Sigmoid colon (tissue), 7 donors: ENCODE measurements at places on chromosomes 16 and 17.

GRCh38 chr16:74035816-74036215 lies 260.8 kb upstream of the PSMD7 start:
- DNase-seq: no peak

DNA sequence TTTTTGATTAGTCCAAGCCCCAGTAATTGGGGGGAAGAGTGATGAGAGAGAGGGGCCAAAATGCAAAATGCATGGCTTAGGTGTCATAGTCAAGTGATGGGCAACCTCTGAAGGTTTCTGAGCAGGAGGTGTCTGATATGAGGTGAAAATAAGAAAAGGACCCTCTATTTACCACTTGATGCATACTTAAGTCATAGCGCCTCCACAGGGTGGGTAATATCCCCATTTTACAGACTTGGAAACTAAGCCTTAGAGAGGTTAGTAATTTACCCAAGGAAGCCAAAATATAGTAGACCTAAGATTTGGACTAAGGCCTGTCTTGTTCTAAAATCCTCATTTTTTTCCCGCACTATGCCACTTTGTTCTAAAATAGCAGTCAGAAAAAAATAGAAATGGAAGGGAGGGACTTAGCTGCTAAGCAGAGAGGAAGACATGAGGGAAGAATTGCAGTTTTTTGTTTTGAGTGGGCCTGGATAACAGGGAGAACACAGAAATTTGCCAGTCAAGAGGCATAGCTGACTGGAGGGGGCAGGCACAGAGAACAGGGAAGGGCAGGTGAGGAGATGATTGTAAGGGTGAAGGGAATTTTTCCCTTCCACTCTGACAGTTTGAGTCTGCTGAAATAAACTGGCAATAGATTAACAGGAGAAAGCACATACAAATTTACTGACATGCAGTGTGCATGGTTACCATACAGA lies 2.3 kb upstream of the GRB2 start:
- no peak for DNase-seq

DNA sequence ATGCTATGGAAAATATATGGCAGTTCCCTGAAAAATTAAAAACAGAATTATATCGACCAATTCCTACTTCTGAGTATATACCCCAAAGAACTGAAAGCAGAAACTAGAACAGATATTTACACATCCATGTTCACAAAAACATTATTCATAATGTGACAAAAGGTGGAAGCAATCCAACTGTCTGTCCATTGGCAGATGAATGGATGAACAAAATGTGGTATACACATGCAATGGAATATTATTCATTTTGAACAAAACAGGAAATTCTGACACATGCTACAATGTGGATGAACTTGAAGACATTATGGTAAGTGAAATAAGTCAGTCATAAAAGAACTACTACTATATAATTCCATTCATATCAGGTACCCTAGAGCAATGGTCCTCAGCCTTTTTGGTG lies 263.5 kb upstream of the AXIN2 start:
- DNase-seq: no peak

GRCh38 chr16:81860287-81861266 lies 81.5 kb downstream of the PLCG2 start:
- DNase-seq: no peak

- DNase-seq: no peak
Measured at GRCh38 chr16:75758215-75758614, 31.9 kb upstream of the CPHXL start.

DNA sequence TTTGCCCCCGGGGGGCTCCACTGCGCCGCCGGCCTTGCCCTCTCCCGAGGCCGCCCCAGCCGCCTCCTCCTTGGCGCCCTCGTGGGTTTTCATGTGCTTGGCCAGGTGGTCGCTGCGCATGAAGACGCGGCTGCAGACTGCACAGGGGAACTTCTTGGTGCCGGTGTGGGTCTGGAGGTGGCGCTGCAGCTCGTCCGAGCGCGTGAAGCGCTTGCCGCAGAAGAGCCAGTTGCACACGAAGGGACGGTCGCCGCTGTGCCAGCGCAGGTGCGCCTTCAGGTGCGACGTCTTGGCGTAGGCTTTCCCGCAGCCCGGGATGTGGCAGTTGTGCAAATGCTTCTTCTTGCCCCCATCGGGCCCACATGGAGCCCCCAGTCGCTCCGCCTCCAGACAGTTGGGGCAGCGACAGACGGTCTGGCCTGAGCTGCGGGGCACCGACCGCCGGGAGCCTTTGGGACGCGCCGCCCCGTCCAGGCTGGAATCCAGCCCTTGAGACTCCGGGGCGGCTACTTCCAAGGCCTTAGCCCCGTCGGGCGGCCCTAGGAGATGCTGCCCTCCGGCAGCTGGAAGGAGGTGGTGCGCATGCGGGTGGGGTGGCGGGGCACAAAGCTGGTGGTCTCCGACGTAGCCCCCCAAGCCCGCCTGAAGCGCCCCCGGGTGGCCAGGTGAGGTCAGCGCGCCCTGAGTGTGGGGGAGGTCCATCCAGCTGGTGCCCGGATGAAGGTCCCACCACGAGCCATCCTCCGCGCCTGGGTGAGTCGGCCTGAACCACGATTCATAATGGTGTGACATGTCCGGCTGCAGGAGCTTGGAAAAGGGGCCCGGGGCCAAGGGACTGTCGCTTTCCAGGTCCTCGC lies 3.4 kb downstream of the SP6 start:
- no peak for DNase-seq

DNA sequence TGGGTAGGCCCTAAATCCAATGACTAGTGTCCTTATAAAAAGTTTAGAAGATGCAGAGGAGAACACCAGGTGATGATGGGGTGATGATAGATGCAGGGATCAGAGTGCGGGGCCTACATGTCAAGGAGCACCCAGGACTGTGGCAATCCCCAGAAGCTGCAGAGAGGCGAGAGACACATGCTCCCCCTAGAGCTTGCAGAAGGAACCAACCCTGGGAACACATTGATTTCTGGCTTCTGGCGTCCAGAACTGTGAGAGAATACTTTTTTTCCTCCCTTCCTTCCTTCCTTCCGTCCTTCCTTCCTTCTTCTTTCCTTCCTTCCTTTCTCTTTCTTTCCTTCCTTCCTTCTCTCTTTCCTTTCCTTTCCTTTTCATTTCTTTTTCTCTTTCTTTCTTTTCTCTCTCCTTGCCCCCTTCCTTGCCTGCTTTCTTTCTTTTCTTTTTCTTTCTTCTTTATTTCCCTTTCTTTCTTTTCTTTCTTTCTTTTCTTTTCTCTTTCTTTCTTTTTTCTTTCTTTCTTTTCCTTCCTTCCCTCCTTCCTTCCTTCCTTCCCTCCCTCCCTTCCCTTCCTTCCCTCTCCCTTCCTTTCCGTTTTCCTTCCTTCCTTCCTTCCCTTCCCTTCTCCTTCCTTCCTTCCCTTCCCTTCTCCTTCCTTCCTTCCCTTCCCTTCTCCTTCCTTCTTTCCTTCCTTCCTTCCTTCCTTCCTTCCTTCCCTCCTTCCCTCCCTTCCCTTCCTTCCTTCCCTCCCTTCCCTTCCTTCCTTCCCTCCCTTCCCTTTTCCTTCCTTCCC lies 134.3 kb downstream of the HAPSTR1 start:
- peak; percentile 30 for DNase-seq

GRCh38 chr17:33506889-33507650 lies 214.0 kb upstream of the ASIC2 start:
- DNase-seq: peak; percentile 70

GRCh38 chr17:74649909-74650308 lies 26.4 kb upstream of the CD300E start:
- no peak for DNase-seq

GRCh38 chr17:47866941-47867340 lies 16.0 kb upstream of the SP6 start:
- no peak for DNase-seq

- peak; percentile 98 for DNase-seq
Measured at GRCh38 chr16:85350973-85351372, 238.7 kb upstream of the CIBAR2 start.

DNA sequence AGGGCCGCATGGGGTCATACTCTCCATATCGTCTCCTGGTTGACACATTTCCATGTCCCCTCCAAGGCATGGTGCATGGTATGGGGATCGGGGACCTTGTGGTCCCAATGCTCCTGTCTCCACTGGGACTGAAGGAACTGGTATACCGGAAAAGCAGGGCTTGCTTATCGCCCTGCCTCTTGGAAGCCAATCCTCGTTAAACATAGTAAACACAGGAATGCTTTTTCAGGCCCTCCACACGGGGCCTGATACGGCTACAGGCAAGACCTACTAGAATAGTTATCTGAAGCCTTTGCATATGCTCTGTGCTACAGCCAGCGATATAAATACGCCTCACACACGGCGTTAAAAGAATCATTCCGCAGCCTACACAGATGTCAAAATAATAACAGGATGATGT lies 159.5 kb downstream of the SHISA9 start:
- DNase-seq: no peak

GRCh38 chr17:82737967-82738877 lies 2.8 kb downstream of the FN3K start:
- DNase-seq: no peak

GRCh38 chr17:3963237-3964201 lies 718 bp downstream of the ATP2A3 start:
- DNase-seq: no peak

DNA sequence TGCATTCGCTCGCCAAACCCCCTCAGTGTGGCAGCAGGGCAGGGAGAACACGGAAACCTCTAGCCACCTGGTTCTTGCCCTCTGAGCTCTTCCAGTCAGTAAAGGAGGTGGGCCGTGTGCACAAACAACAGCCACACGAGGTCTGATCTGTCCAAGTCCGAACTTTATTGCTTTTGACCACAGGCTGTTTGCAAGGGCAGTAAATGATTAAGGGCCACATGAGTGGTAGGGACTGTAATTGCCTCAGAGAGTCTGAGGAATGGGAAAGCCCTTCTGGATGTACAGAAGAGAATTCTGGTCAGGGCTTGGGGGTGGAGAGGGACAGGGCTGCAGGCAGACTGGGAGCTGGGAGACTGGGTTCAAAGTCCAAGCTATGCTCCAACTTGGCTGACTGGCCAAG lies 75.7 kb upstream of the LHX1 start:
- no peak for DNase-seq

DNA sequence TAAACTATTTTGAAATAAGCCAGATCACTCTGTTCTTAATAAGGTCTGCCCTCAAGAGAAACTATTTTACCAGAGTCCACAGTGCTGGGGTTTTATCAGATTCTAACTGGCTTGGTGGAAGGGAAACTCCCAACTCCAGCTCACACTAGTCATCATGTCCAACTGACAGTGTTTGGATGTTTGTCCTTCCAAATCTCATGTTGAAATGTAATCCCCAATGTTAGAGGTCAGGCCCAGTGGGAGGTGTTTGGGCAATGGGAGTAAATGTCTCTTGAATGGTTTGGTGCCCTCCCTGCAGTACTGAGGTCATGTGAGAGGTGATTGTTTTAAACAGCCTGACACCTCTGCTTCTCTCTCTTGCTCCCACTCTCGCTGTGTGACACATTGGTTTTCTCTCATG lies 1301.0 kb upstream of the CDH8 start:
- DNase-seq: no peak

GRCh38 chr16:77212741-77213541 lies 13.7 kb downstream of the SYCE1L start:
- peak; percentile 78 for DNase-seq

GRCh38 chr16:90083139-90083538 lies 6.0 kb upstream of the PRDM7 start:
- DNase-seq: no peak

GRCh38 chr17:63918305-63918704 lies 334 bp downstream of the GH1 start:
- DNase-seq: no peak

DNA sequence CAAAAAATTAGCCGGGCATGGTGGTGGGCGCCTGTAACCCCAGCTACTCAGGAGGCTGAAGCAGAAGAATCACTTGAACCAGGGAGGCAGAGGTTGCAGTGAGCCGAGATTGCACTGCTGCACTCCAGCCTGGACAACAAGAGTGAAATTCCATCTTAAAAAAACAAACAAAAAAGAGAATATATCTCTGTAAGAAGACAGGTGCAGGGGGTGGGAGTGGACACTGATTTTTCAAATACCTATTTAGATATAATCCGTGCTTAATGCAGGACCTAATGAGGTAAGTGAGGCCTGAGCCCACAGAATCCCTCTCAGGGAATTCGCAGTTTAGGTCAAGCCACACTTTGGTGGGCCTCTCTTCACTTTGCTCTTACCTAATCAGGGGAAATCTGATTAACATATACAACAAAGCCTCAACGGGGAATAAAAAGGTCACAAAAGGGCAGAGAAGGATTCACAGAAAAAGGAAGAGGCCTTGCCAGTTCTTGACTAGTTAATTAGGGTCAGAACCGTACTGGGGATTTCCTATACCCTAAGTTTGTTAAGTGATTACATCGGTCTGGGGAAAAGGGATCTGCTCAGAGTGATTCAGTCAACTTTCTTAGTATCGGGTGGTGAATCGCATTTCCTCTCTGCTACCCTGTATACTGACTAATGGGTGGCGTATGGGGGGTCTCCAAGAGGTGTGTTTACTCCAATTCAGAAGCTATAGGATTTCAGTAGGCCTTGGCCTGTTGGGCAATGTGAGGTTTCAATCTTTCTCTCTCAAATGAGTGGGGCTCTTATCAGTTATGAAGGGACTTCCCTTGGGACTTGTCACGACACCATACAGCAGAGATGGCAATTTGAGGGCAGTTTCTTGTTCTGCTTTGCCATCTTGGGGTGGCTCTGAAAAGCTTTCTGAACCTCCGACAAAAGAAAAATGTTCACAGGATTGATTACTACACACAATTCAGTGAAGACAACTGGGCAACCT lies 1.9 kb upstream of the NFAT5 start:
- DNase-seq: no peak

- no peak for DNase-seq
Measured at GRCh38 chr17:68195667-68196393, 52.0 kb upstream of the AMZ2 start.

DNA sequence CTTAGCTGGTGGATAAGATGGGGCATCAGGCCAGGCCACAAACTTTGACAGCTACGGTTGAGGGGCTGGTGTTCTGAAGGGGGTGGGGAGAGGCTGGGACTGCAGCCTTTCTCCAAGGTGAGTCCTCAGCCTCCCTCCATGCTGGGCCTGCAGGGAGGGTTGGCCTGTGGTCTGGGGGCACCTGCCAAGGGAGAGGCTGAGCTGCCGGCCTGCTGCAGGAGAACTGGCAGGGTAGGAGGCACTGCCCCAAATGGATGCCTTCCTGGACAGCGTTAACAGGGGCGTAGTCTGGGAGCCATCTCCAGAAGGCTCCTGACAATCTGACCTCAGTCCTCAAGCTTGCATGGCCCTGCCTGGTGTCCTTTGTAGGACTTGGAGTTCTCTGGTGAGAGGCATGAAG lies 5.1 kb downstream of the ELMO3 start:
- no peak for DNase-seq

DNA sequence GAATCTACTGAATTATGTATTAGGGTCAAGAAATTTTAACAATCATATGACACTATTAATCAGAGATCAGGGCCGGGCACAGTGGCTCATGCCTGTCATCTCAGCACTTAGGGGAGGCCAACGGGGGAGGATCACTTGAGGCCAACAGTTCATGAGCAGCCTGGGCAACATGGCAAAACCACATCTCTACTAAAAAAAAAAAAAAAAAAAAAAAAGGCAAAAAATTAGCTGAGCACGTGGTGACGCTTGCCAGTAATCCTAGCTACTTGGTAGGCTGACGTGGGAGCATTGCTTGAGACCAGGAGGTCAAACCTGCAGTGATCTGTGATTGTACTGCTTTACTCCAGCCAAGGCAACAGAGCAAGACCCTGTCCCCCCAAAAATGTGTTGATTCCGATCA lies 52.5 kb upstream of the CLEC3A start:
- no peak for DNase-seq

GRCh38 chr17:79833110-79833450 lies 6.2 kb downstream of the CBX4 start:
- no peak for DNase-seq

GRCh38 chr17:39443326-39443725 lies 7.7 kb downstream of the MED1 start:
- DNase-seq: no peak
